ENCODE measurements at places on chromosomes 7 and 10.
A peak's percentile ranks its signal among the peaks of the same experiment; 100 is the strongest.

DNA sequence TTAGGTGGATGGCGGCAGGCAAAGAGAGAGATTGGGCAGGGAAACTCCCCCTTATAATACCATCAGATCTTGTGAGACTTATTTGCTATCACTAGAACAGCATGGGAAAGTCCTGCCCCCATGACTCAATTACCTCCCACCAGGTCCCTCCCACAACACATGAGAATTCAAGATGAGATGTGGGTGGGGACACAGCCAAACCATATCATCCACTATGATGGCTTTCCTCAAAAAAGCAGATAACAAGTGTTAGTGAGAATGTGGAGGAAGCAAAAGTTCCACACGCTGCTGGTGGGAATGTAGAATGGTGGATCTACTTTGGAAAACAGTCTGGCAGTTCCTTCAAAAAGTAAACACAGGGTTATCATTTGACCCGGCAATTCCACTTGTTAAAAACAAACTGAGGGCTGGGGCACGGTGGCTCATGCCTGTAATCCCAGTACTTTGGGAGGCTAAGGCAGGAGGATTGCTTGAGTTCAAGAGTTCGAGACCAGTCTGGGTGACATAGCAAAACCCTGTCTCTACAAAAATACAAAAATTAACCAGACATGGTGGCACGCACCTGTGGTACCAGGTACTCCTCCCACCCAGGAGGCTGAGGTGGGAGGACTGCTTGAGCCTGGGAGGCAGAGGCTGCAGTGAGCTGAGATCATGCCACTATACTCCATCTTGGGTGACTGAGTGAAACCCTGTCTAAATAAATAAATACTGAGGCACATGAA lies 161.4 kb upstream of the EEPD1 start:
- no peak for DNase-seq

GRCh38 chr10:22986771-22987542 lies 59.1 kb downstream of the ARMC3 start:
- no peak for DNase-seq

DNA sequence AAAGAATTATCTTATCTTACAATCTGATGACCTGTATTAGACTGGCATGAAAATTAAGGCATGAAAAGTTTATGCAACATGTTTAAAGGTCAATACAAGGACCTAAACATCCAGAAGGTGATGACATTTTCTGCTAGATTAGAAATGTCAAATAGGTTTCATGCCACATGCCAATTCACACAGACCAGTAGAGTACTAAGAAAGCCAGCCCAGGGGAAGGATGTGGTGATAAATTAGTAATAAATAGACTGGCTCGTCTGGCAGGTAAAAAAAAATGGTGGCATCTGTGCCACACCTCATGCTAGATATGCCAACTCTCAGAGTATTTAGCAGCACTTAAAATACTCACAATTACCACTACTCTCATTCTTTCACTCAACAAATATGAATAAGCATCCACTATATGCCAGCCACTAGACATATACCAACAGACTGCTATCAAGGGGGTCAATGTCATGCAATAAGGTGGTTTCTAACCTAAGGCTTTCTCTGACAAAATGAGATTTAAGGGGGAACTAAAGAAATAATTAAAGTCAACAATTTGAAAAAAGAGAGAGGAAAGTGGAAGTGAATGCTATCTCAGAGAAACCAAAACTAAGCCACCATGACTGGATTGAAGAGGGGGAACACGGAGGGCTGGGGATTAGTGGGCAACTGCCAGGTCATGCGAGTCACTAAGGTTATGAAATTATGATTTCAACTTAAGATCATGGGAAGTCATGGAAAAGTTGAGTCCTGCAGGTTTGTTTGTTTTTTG lies 83.5 kb downstream of the SGMS1 start:
- no peak for DNase-seq

DNA sequence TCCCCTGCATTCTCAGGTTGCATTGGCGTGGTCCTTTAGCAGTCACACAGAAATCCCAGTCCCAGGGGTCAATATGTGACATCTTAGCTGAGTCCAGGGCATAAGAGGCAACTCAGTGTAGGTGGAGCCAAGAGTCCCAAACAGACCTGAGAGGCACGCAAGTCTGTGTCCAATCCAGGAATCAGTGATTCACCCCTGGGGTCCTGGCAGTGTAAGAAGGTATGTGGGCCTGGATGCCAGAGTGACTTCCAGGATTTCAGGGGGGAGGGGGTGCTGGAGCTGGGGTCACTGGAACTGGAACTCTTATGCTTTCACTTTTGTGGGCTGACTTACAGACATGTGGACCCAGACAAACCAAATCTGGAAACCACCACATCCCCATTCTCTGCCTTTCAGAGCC lies 26.8 kb downstream of the FRMPD2 start:
- DNase-seq, result no peak

- DNase-seq, result no peak
These were observed 153.4 kb upstream of the KLF14 start for GRCh38 chr7:130887182-130887956.

GRCh38 chr10:123537188-123537961 lies 128.8 kb upstream of the GPR26 start:
- DNase-seq, result no peak

GRCh38 chr7:41943094-41943577 lies 240.2 kb upstream of the INHBA start:
- peak; percentile 95 for DNase-seq

- no peak for DNase-seq
These were observed 116.1 kb downstream of the HIBADH start for GRCh38 chr7:27546610-27547009.
